Activated naive CD8-positive, alpha-beta T cell treated with anti-CD3 and anti-CD28 coated beads for 36 hours (primary cell): ENCODE measurements at places on chromosomes 1 and 21. TPM values are rescaled to one million over a fixed set of nuclear protein-coding genes. Genes with fewer than 3 reads are reported as not detected.

The KLHDC9 gene
- 0.46 TPM for total RNA-seq

DNA sequence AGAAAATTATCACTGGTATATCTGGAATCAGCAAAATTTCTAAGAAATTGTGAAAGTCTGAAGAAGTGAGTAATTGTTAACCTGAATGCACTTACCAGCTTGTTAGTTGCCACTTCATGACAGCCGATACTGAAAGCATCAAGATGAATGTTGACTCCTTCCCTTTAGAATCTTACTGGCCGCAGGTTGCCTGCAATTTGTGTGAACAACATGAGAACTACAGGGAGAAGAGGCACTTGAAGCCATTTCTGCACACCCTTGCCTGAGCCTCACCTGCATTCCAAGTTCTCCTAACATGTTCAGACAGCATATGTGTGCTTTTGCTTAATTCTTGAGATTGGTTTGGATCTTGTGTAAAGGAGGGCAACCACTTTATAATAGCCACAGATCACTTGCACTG is 59.2 kb upstream of the SSX2IP start:
- no peak for DNase-seq

DNA sequence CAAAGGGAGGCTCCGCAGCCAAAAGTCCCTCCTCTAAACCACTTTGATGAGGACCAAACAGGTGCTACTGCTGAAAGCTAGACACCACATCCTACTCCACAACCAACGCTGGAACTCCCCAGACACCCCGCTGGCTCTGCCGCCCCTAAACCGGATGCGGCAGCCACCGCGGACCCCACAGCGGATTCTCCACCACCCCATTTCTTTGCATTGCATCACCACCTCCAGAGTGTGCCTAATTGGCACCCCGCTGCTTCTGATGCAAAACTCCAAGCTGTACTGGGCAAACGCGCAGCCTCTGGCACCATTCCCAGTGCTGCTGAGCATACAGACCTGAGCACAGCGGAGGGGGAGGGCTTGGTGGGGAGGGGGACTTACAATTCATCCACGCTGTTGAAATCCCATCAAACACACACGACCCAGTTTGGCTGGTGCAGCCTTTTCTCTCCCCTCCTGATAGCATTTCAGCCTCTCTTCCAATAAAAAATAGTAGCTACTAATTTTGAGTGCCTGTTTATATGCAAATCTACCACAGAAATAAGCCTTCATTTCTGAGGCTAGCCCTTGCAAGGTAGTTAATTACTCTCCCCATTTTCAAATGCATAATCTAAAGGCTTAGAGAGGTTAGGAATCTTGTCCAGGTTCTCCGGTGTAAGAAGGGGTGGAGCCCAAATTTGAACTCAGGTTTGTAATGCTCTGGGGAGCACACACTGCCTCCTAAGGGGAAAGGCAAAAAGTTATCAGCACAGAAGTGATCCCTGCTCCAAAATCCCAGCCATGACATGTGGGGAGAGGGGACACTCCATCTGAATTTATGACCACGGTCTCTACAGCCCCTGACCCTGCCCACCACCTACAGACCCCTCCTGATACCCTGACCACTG is 12.2 kb upstream of the RGS16 start:
- DNase-seq: peak; percentile 91

DNA sequence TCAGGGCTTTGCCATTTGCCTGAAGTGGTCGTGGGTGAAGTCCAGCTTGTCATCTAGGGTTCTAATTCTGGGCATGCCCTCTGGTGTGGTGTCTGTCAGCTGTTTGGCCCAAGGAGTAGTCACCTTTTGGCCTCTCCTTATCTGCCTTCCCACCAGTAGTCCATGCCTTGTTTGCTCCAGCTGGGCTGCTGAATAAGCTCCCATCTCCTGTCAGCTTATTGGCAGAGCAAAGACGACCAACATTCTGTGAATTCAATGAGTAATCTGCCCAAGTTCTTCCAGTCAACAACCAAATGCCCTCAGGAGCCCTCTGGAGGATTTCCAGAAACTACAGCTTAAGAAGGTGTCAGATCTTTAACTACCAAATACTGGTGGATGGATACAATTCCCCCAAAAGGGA is 7.0 kb downstream of the BCAN start:
- no peak for DNase-seq

- peak; percentile 86 for DNase-seq
These were observed 4.7 kb upstream of the FAAP20 start for GRCh38 chr1:2199042-2199810.

DNA sequence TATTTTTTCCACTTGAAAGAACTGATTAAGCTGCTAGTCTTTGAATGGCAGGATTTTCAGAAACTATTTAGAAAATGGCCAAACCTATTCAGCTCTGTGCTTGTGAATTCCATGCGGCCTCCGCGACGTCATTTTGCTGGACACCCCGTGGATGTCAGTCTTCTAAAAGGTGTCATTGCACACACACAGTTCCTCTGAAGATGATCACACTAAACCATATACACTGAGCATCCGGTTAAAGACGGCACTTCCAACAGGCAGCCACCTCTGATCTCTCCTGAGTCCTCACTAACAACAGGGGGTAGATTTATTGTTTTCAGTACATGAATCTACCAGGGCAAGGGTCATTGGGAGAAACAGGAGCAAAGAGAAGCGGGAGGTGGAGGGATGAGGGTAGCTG is 9.1 kb downstream of the CFAP74 start:
- DNase-seq: no peak
